ENCODE measurements at places on chromosomes 1 and 21.

GRCh38 chr1:54415533-54415932, 9.3 kb upstream of the SSBP3 start:
- DNase-seq, result no peak

DNA sequence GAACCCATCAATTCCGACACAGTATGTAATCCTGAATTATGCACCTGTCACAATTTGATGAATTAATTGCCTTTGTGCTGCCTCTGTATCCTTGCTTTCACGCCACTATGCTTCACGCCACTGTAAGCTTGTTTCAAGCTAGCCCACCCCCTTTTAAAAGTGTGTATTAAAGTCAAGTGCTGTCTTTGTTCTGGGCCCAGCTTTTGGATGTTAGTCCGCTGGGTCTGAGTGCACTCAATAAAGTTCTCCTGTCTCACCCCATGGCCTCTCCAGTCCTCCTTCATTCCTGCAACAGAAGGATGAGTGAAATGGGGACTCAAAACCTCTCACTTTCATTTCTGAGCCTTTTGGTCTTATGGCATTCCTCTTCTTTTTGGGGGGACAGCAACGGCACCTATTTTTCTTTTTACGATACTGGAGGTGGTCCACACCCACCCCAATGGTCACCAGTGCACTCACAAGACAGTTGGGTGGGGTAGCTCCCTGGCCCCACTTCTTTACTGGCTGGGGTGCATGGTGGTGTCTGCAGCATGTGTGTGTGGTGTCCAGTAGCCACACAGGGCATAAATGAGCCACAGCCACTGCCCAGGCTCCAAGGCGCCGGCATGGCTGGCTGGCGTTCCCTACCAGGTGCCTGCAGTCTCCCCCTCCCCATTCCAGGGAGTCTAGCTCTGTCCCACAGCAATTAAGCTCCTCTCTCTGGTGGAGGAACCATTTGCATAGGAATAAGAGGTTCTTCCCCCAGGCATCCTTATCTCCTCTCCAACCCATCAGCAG, 1.8 kb downstream of the THEM4 start:
- DNase-seq, result no peak

DNA sequence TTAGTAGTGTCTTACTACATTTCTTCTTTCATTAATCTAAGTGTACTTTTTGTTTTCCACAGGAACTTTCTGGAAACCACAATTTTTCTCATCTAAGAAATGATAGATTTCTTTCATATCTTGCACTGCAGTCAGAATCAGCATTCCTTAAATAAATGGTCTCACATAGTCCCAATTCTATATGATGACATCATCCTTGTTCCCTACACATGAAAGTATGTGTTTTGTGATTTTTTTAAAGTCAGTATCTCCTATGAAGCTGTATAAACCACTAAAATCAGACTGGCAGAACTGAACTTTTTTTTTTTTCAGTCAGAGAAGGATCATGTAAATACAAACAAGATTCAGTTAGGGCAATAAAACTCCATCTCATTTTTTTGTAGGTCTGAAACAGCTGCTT, 742.6 kb upstream of the CXADR start:
- DNase-seq, result no peak

DNA sequence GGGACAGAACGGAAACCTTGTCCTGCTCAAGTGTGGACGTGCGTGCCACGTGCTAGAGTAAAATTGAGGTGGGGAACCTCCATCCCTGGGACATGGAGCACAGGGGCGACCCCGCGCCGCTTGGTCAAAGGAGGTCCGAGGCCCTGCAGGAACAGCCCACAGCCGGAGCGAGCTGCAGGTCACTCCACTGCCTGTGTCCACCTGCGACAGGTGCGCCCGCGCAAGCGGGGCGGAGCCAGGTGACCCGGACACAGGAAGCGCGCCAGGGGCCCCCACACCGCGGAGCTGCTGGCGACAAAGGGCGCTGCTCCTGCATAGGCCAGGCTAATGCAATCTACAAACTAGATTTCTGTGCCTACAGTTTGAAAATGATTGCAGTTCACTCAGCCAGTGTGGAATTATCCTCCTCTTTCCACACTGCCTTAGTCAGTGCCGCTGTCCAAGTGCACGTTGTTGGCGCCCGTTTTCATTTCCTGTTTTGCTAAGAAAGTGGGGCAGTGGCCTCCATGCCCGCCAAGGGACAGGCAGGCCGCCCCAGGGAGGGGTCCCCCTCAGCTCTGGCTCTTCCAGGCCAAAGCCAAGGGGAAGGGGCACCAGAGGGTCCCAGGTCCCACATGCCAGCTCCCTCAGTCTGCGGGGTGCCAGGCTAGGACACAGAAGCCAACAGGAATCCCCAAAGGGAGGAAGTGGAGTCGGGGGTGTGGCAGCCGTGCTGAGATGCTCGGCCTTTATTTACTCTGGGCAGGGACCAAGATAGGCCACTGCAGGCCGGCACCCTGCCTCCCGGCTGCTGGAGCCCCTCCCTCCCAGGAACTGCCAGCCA, 4.3 kb upstream of the NADK start:
- no peak for DNase-seq

- no peak for DNase-seq
Observed at GRCh38 chr1:29004288-29004687, 89.9 kb downstream of the EPB41 start.

DNA sequence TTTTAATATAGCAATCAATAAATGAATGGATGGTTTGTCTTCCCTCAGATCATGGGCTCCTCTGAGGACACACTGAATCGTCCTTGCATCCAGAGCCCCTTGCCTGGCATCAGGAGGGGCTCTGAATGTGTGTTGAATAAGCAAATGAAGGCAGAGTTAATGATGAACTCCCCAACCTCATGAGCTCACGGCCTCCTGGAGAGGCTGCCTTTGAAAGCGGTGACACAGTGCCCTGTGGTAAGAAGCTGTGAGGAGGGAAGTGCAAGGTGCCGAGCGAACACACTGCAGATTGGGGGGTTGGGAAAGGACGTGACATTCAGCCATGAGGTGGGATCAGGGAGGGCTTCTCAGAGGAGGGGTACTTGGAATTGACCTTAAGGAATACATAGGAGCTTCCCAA, 3.2 kb upstream of the PARS2 start:
- no peak for DNase-seq

- DNase-seq, result no peak
Observed at GRCh38 chr1:204041232-204041767, 31.6 kb upstream of the SOX13 start.

- DNase-seq, result no peak
Observed at GRCh38 chr1:44024903-44025525, 6.2 kb downstream of the SLC6A9 start.

- no peak for DNase-seq
Observed at GRCh38 chr1:188941986-188942385, 1535.7 kb downstream of the BRINP3 start.

GRCh38 chr1:94125551-94126514, 4.9 kb upstream of the ABCA4 start:
- DNase-seq, result no peak

- no peak for DNase-seq
Observed at GRCh38 chr1:920010-920409, 3.7 kb upstream of the SAMD11 start.

DNA sequence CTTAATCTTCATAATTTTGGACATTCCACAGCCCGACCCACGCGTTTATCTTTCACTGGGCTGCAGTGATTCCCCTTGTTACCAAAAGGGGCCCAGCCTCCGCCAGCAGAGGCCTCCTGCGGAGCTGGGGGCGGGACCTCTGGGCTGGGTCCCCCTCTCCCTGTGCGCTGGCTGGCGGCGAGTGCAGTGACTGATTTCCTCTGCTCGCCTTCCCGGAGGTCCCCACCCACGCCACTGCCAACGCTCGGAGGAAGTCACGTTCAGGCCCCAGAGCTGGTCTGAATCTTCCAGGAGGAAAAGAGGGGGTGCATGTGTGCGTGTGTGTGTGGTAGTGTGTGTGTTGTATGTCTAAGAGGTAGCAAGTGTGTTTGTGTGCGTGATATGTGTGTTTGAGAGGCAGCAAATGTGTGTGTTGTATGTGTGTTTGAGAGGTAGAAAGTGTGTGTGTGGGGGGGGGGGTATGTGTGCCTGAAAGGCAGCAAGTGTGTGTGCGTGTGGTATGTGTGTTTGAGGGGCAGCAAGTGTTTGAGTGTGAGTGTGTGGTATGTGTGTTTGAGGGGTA, 35.0 kb upstream of the JAK1 start:
- peak; percentile 86 for DNase-seq

GRCh38 chr1:14738235-14738634, 139.8 kb downstream of the KAZN start:
- DNase-seq, result no peak

- DNase-seq, result no peak
Observed at GRCh38 chr1:85406887-85407533, 57.9 kb downstream of the DDAH1 start.

DNA sequence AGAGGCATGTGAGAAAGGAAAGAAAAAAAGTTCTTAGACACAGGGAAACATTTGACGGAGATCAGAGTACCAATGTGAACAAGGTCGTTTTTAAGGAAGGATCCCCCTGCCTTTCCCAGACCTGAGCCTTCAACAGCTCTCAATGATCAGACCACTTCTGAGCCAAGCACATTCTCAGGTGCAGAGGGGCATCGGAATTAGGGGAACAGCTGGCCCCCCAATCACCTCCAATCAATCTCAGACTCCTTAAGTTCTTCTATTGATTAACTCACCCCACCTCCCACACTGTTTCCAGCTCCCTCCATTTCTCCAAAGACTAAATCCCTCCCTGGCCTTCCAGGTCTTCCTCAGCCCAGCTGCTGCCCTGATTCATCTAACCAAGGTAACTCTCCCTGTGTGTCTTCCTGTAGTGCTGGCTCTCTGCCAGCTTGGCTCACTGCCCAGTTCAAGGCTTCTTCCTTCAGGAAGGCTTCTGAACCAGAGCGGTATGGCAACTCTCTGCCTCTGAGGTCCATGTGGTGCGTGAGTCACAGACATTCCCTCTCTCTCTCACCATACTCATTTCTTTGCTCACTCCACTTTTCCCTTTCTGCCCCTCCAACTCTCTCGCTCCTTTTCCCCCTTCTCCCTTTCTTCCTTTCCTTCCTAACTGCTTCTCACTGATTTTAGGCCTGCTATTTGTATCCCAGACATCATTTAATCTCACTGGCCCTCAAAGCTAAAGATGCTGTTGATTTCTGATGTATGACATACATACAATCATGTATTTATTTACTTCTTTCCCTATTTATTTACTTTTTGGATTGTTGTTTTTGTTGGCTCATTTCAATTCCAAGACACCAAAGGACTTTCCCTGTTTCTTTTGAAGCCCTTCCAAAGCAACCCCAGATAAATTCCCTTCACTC, 18.1 kb downstream of the CFAP45 start:
- no peak for DNase-seq

GRCh38 chr1:115953180-115953579, 23.1 kb upstream of the SLC22A15 start:
- DNase-seq, result no peak

GRCh38 chr1:215895276-215895675, 328.2 kb downstream of the KCTD3 start:
- no peak for DNase-seq

- DNase-seq, result no peak
Observed at GRCh38 chr21:35924714-35925301, 135.5 kb downstream of the SETD4 start.

GRCh38 chr1:42934541-42935312, 23.9 kb downstream of the SLC2A1 start:
- DNase-seq, result no peak

DNA sequence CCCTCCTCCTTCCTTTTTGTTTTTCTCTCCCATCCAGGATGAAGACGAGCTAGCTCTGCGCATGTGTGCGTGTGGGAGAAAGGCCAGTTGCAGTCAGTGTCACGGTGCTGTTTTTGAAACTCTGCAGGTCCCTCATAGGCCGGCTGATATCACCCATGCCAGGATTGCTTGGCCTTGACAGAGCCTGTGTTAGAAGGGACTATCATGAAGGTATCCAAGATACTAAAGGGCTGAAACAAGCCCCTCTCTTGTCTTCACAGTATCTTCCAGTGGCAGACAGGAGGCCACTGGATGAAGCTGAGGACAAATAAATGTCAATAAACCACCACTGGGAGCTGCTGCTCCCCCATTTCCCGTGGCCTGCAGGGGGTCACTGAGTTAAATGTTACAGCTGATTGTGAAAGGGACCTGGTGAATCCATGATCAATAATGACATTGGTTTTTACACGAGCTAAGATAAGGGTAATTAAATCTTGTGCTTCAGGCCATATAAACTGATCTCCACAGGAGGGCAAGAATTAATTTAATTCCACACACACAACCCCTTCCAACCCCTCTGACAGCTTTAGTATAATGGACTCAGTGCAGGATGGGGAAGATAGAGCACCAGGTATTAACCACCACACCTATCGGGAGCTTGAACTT, 64.6 kb upstream of the TARBP1 start:
- DNase-seq, result no peak

- DNase-seq, result no peak
Observed at GRCh38 chr1:223738465-223739365, 26.4 kb downstream of the CAPN2 start.

- DNase-seq, result no peak
Observed at GRCh38 chr1:234709473-234710228, 99.7 kb upstream of the IRF2BP2 start.

DNA sequence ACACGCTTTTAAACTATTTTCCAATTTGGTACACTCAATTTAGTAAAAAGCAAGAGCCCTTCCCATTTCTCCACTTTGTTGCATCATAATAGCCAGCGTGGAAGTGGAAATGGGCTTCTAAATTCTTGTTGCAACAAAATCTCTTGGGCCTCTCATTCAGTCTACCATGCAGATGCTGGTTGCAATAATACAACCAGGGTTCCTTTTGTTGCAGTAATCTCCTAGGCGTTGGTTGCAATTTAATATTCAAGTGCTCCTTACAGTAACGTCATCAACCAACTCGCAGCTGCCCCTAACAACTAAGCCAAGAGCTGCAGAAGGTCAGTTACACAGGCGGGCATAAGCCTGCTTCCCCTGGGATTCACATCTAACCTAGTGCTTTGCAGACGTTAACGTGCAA, 2.7 kb upstream of the HDGF start:
- DNase-seq, result no peak

DNA sequence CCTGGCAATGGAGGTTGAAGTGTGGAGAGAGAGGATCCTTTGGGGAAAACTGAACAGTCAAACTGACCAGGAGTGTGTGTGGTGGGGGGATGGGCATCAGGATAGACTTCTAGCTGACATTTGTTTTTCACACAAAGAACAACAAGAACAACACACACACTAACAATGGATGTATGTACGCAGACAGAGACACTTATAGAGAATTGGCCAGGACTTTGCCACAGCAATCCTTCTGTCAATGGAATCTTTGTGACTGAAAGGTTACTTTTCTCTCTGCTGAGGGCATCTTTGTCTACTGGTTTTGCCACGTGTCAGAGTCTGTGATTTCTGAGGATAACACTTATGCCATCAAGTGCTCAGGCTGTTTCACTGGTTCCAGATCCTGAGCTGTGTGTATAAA, 12.4 kb upstream of the FCGR2A start:
- DNase-seq, result no peak

GRCh38 chr1:164977561-164977960, 379.0 kb downstream of the LMX1A start:
- no peak for DNase-seq
